SK-MEL-5 (cell line): ENCODE measurements at places on chromosomes 13 and 19. TPM values are rescaled to one million over a fixed set of nuclear protein-coding genes. Genes with fewer than 3 reads are reported as not detected.

The ETV2 gene
- total RNA-seq, result 0.40 TPM in 1 of 2 replicates, not detected in the other

DNA sequence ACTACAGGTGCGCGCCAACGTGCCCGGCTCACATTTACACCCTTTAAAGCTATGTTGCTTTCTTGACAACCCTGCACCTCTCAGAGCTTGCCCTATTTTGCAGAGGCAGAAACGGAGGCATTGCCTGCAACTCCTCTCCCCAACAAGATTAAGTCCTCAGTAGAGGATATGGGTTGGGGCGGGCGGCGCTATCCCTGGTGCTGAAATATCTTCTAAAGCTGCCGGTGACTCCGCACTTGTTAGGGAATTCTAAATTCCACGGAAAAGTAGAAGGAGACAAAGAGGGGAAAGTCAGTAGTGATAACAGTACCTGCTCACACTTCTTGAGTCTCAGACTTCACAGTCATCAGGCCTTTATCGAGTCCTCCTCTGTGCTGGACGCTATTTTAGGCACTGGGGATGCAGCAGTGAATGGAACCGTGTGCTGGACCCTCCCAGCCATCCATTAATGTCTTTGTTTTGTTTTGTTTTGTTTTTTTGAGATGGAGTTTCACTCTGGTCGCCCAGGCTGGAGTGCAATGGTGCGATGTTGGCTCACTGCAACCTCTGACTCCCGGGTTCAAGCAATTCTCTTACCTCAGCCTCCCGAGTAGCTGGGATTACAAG, 18.0 kb downstream of the SLC5A5 start:
- DNase-seq, result peak; percentile 35

The DIRAS1 gene
- total RNA-seq, result 7.2 and 7.3 TPM in 2 replicates

- no peak for DNase-seq
Observed at GRCh38 chr13:27790523-27790922, 1.8 kb upstream of the GSX1 start.

The KLK3 gene
- total RNA-seq, result not detected in 2 replicates

- no peak for DNase-seq
Observed at GRCh38 chr13:114341003-114341777, 26.9 kb downstream of the CHAMP1 start.

DNA sequence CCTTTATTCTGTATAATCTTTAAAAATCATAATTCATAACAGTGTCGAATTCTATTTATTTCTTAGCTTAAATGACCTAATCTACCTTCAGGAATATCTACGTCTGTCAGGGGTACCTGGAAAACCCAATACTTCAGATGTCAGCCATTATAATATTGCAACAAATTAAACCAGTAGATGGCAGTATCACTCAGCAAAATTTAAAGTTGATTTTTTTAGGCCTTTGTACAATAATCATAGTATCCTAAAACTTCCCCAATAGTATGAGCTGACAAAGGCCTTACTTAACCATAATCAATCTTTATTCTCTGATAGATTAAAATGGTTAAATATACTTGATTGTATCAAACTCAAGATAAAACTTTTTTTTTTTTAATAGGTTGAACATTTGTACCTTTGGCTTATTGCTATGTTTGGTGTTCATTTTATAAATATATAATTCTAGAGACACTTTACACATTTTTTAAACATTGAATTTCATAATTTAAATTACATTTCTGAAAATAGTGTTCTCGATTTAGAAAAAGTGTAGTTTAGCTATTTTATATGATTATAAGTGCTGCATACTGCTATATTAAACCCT, 830.2 kb upstream of the SPRY2 start:
- DNase-seq, result peak; percentile 56

DNA sequence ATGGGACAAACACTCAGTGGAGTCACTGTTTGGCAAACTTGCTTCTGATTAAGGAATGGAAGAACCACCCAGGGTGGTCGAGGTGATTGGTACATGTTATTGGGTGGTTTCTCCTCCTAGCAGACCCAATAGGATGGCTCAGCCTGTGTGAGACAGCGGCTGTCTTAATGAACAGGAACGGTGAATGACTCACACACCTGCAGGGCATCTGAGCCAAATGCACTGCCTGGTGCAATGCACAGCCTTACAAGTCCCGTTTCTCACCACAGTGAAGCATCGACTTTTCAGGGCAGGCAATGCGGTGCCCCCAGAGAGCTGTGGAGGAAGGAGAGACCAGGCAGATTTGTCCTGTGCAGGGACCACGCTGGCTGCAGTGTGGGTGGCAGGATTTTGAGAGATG, 238.5 kb downstream of the FGF9 start:
- no peak for DNase-seq

- DNase-seq, result no peak
Observed at GRCh38 chr19:38792250-38793111, 3.5 kb downstream of the LGALS7B start.

- DNase-seq, result no peak
Observed at GRCh38 chr19:36041831-36042230, 9.2 kb upstream of the CLIP3 start.

GRCh38 chr13:106500445-106500844, 35.0 kb downstream of the EFNB2 start:
- no peak for DNase-seq

The ATP4B gene
- not detected in 2 replicates for total RNA-seq

GRCh38 chr19:41863209-41863931, 3.3 kb downstream of the RPS19 start:
- no peak for DNase-seq
